Activated CD4-positive, alpha-beta T cell treated with anti-CD3 and anti-CD28 coated beads for 36 hours (primary cell): ENCODE measurements at places on chromosomes 3 and 15. TPM values are rescaled to one million over a fixed set of nuclear protein-coding genes. Genes with fewer than 3 reads are reported as not detected.

GRCh38 chr3:123700791-123701722, 116.2 kb upstream of the HACD2 start:
- no peak for DNase-seq

DNA sequence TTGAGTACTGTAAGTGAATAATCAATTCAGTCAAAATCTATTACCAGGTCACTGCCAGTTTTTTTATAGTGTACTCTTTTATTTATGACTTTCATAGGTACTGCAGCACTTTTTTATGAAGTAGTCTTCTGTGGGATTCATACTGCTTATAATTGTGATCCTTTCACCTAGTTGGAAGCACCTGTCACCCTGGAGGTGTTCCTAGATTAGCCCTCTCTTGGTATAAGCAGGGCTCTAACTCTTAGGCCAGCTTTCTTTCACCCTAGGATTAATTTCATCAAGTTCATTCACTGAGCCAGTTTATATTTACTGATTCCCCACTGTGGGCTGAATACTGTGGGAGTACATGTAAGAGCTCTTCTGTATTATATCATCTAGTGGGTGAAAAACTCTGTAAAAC, 65.9 kb upstream of the MLF1 start:
- DNase-seq: no peak

- no peak for DNase-seq
These were observed 400.2 kb downstream of the CNTN3 start for GRCh38 chr3:74214286-74214685.

GRCh38 chr3:45838466-45838865, 3.5 kb downstream of the LZTFL1 start:
- DNase-seq: no peak

- DNase-seq: peak; percentile 52
These were observed 818 bp downstream of the SLC4A7 start for GRCh38 chr3:27483117-27484014.

GRCh38 chr3:57570878-57571277, 14.8 kb downstream of the PDE12 start:
- no peak for DNase-seq

- no peak for DNase-seq
These were observed 113.0 kb downstream of the TBC1D5 start for GRCh38 chr3:17629400-17629799.

DNA sequence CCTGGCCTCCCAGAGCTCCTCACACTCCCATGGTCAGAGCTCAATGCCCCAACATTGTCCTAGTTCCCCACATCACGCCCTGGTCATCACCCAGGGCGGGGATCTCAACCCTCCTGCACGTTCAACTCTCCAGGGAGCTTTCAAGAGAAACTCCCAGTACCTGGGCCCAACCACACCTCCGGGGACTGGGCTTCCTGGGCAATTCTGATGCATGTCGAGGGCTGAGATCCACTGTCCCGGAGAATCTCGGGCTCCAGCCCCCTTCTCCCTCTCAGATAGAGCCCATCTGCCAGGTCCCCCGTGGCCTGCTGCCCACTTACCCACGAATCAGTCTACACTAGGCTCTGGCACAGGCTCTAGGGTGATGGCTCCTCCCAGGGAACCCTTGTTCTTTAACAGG, 39.2 kb downstream of the UMPS start:
- DNase-seq: no peak

DNA sequence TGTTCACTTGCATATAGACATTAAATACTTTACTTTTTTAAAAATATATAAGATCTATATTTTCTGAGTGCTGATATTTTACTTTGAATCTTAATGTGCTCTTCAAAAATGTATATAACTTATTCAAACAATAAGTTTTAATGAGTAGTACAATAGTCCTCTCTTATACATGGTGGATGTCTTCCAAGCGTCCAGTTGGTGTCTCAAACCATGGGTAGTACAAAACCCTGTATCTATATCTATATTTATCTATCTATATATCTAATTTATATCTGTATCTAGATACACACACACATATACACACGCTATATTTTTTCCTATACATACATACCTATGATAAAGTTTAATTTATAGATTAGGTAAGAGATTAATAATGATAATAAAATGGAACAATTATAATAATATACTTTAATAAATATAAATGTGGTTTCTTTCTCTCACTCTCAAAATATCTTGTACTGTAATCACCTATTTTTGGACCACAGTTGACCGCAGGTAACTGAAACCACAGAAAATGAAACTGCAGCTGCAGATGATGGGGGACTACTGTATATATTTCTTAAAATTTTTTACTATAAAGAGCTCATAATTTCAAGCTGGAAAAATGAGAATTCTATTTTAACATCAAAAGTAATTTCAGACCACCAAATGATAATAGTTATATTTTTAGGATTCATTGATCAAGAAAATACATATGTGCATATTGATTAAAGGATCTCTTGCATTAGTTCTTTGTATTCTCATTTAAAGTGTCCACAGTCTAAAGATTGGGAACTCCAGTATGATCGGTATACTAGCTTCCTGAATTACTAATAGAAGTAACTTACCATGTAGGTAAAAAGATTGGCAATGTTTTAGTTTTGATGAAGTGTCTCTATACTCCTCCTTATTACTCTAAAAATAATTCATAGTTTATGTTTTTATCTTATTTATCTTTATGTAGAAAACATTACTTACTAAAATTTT, 215.1 kb upstream of the MLF1 start:
- no peak for DNase-seq

GRCh38 chr3:192494174-192494573, 233.2 kb downstream of the FGF12 start:
- no peak for DNase-seq

DNA sequence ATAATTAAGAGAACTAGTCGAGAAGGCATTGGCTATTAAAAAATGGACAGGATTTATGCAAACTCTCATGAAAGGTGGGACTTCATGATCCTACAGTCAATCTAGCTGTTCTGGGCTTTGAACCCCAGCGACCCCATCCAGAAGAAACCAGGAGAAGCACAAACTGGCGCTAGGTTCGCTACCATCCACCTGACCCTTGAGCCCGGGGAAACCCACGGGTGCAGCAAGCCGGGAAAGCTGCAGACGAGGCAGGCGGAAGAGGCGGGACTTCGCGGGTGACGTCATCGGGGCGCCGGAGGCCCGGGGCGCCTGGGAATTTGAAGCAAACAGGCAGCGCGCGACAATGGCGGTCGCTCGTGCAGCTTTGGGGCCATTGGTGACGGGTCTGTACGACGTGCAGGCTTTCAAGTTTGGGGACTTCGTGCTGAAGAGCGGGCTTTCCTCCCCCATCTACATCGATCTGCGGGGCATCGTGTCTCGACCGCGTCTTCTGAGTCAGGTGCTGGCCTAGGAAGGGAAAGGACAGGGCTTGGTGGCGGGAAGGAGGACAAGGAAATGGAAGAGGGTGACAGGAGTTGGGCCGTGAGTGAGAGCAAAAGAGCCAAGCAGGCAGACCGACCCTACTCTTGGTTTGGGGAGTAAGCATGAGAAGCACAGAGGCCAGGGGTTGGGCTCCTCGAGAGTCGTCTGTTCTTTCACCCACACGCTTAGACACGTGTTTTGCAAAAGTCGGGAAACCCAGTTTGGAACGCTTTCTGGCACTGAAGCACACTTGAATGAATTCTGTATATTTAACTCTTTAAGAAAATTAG, at the start of gene UMPS:
Gene UMPS, plus strand, starts transcription at position 324 of the 812 bp plus-strand sequence. Its CDS starts 20 bp downstream, at position 344.
- DNase-seq: peak; percentile 97

DNA sequence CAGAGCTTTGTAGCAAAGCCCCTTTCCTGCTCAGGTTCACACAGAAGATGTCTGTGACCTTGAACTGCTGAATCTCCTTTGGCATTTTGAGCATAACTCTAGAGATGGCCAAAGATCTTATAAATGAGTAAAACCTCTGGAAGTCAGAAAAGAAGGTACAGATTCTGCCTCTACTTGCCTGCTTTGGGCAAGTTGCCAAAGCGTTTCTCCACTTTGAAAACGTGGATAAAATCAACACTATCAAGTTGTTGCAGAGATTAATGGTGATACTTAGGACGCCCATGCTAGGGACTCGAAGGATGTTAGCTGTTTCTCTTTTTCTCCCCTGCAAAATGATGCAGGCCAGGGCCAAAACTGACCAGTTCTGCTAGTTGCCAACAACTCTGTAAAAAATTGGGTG, 68.0 kb upstream of the CMTM7 start:
- no peak for DNase-seq

GRCh38 chr3:194275291-194275690, 75.8 kb downstream of the CPN2 start:
- DNase-seq: no peak

- no peak for DNase-seq
These were observed 50.8 kb upstream of the CACNA2D3 start for GRCh38 chr3:54071601-54072000.

DNA sequence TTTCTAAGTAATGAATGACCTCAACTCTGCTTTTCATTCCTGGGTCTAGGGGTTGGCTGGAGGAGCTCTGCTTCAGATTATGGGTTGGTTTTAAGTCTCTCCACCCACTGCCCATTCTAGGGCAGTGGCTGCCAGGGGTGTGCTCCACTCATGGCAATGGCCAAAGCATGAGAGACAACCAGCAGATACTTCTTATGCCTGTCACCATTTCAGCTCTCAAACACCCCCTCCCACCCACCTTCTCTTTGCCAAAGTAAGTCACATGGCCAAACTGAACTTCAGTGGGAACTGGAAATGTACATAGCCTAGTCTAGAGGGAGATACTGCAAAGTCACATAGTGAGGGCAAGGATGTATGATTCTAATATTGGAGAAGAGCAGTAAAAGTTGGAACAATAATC, 285.3 kb downstream of the RPLP1 start:
- DNase-seq: no peak

- DNase-seq: no peak
These were observed 1.9 kb downstream of the RUBCN start for GRCh38 chr3:197734667-197735318.

- DNase-seq: peak; percentile 10
These were observed 29.1 kb downstream of the FGD5 start for GRCh38 chr3:14847613-14848541.

DNA sequence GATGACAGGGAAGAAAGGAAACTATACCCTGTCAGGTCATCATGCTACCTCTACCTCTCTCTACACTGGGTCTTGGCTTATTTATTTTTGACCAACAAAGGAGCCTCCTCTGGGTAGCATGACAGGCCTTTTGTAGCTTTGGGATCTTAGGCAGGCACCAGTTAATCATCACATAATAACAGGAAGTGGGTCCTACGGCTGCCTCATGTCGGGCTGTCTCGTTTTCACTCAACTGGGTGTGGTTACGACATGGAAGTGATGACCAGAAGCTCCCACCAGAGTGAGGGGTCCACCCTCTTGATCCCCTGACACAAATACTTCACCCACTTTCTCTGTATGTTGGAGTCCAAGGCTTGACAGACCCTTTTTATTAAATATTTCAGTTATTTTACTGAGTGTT, 105.3 kb downstream of the CD47 start:
- peak; percentile 56 for DNase-seq

GRCh38 chr3:40745381-40746106, 220.8 kb downstream of the ZNF621 start:
- DNase-seq: no peak

DNA sequence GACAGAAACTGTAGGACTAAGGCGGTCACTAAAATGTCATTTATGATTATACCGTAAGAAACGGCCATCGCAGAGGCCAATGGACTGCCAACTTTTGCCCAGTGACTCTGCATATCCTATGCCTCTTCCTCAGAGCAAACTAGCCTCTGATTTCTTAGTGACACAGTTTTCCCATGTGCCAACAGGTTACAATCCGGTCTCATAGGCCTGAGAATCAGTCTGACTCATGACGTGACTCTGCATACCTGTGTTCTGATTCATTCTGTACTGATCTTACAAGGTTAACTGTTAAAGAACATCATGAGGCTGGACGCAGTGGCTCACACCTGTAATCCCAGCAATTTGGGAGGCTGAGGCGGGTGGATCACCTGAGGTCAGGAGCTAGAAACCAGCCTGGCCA, 17.8 kb downstream of the RUBCN start:
- peak; percentile 18 for DNase-seq

GRCh38 chr3:50345586-50346234, at the start of gene ZMYND10:
Gene ZMYND10, minus strand, starts transcription at chr3:50345732. Its CDS starts 153 bp downstream, at chr3:50345579.
- peak; percentile 88 for DNase-seq

- no peak for DNase-seq
These were observed 153.1 kb downstream of the PGPEP1L start for GRCh38 chr15:98854496-98854895.

- no peak for DNase-seq
These were observed 56.1 kb upstream of the MCF2L2 start for GRCh38 chr3:183484431-183485075.

- DNase-seq: peak; percentile 34
These were observed 8.8 kb downstream of the TBC1D23 start for GRCh38 chr3:100269410-100270214.

DNA sequence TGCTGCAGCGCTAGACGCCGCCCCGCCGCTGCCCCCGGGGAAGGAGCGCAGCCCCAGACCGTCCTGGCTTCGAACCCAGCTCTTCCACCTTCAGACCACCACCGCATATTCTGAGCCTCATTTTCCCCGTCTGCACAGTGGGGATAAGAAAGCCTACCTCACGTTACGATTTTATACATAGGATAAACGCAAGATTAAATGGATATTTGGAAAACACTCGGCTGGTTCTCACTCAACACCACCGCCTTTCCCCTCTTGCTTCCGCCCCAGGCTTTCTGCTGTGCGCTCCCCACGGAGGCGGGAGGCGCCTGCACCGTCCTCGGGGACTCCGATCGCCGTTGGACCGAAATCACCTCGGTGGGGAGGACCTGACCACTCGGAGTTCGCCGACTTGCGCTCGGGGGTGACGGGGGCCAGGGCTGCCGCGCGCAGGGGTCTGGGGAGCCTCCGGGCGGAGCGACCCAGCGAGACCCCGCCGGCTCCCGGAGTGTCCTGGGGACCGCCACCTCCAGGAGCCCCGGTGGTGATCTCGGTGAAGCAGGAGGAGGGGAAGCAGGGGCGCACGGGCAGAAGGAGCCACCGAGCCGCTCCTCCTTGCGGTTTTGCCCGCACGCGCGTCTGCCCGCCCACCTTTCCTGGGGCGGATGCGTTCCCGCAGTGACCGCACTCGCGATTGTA, 4.0 kb downstream of the FBXL22 start:
- peak; percentile 74 for DNase-seq

GRCh38 chr3:52093756-52094545, 37.6 kb upstream of the DUSP7 start:
- no peak for DNase-seq

TASOR gene
- total RNA-seq: 65.6 TPM

SLITRK3 gene
- not detected for total RNA-seq

LRRN1 gene
- total RNA-seq: 0.16 TPM

STAC gene
- total RNA-seq: 0.27 TPM

ZNF80 gene
- 0.23 TPM for total RNA-seq

FBXL22 gene
- 0.61 TPM for total RNA-seq

CACNA2D2 gene
- 1.1 TPM for total RNA-seq

SOX2 gene
- total RNA-seq: not detected

FMN1 gene
- 0.21 TPM for total RNA-seq

PP2D1 gene
- not detected for total RNA-seq

CIAO2A gene
- total RNA-seq: 95.5 TPM
